ENCODE measurements at places on chromosomes 5 and 9.

DNA sequence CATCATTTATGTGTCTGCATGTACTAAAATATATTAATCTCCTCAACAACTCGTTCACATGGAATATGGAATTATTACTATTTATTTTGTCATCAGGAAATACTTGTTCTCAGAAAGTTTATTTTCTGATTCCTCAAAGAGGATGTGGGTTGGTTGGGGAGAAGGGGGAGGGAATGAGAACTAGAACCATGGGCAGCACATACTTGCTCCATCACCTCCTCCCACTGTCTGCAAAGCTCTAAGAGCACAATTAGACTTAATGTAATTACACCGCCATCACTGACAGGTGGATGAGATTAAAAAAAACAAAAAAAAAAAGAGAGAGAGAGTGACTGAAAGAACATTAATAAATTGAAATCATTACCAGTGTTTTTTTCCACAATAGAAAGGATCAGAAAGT, 98.2 kb downstream of the OXCT1 start:
- DNase-seq: no peak

DNA sequence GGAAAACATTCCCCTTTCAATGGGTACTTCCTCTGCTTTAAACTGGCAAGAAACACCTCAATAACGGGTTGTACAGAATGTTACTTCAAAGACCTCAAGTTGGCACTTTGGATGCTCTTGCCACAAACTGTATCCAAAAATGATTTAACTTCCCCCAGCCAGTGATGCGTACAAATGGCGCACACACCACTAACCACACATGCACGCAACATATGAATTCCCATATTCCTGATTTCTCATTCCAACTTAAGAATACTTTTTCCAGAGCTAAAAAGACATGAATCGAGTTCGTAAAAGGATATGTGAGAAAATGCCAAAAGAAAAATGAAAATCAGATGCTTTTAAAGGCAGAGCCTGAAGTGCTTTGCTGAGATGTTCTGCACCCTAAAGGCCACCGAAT, 388.0 kb upstream of the PIK3R1 start:
- DNase-seq: no peak

DNA sequence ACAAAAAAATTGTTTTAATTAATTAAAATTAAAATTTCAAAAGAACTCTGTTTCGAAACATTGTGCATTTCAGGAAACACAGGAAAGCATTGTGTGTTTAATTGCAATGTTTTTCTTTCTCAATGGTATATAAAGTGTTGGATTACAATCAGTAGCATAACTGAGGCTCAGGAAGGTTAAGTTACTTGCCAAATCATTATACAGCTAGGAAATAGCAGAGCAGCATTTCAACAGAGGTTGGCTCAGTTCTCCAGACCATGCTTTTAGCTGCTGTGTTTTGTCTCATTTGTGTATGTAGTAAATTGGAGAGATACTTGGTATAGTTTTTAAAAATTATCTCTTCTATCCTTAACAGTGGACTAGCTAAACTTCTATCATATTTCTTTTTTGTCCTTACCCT, 30.0 kb upstream of the CAMLG start:
- no peak for DNase-seq

DNA sequence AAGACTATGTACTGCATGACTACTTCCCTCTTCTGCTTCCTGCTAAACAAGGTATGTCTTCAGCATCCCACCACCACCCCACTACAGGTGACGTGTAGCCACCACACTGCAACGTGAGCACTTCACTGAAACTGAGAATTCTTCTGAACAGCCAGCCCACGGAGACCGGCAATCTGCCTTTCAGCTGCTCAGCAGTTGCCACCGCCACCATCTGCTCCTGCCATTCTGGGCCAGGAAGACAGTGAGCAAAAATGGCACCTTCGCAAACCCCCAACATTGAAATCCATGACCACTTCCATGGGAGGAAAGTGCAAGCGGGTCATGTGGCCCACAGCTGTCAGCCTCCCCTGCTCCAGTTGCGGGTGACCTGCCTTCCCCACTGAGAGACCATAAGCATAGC, 443.4 kb upstream of the ST8SIA4 start:
- no peak for DNase-seq

DNA sequence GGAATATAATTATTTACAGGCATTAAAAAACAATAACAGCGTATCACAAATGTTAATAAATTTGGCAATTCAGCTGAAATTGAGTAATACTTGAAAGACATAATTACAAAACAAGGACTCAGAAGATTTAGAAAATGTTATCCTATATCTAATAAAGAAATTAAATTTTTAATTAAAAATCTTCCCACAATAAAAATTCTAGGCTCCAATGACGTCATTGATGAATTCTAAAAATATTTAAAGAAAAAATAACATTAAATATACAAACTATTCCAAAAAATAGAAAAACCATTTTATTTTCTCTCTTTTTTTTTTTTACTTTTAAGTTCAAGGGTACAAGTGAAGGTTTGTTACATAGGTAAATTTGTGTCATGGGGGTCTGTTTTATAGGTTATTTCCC, 161.5 kb downstream of the ADAMTS6 start:
- DNase-seq: no peak
